ENCODE measurements at places on chromosomes 4 and X.

DNA sequence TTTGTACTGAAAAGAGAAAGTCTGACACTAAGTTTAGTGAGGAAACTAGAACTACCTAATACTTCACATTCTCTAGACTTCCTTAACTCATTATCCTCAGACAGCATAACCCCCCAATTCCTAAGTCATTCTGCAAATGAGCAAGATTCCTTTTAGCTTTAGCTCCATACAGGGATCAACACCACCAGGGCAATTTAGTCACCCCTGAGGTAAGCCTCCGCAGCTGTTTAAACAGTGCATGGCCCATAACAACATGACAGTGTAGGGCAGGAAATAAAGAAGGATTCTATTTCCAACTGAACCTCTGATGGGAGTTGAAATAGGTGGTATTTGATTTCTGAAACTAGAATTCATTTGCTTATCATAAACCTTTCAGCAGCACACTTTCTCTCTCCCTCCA is 112.8 kb upstream of the DKK2 start:
- H3K27me3 ChIP-seq = no peaks in the 10 kb centered on the region
- no peak overlapping the region for H3K27ac ChIP-seq
- no peaks in the 10 kb centered on the region for H3K36me3 ChIP-seq
- H3K4me3 ChIP-seq = no peak overlapping the region
- no peak for DNase-seq

DNA sequence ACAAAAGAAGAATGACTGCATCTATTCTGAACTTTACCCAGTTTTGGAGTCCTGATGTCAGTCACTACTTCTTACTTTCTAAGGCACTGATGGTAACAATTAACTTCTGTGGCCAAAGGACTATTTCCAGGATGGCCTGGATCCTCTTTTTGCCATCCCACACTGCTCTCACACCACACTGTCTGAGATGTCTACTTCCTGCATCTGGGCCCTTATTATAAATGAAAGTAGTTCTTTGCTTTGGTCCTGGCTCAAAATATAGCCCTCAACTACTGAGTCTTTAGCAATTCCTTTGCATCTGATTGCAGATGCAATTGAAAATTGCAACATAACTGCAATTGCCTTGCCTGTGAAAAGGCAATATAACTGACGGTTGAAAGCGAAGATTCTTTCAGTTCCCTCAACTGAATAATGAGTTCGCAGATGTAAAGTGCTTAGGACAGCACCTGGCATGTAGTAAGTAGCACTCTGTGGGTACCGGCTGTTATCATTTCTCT is 44.2 kb downstream of the COQ2 start:
- H3K4me3 ChIP-seq = no peak overlapping the region
- H3K4me1 ChIP-seq = no peaks in the 10 kb centered on the region
- H3K27me3 ChIP-seq = no peaks in the 10 kb centered on the region

- H3K27me3 ChIP-seq = no peaks in the 10 kb centered on the region
- H3K4me1 ChIP-seq = peaks cover 5% of the 10 kb centered on the region
- DNase-seq = no peak
- H3K4me3 ChIP-seq = no peak overlapping the region
- H3K36me3 ChIP-seq = no peaks in the 10 kb centered on the region
These were observed 92.6 kb downstream of the LNX1 start for GRCh38 chr4:53498706-53499105.

DNA sequence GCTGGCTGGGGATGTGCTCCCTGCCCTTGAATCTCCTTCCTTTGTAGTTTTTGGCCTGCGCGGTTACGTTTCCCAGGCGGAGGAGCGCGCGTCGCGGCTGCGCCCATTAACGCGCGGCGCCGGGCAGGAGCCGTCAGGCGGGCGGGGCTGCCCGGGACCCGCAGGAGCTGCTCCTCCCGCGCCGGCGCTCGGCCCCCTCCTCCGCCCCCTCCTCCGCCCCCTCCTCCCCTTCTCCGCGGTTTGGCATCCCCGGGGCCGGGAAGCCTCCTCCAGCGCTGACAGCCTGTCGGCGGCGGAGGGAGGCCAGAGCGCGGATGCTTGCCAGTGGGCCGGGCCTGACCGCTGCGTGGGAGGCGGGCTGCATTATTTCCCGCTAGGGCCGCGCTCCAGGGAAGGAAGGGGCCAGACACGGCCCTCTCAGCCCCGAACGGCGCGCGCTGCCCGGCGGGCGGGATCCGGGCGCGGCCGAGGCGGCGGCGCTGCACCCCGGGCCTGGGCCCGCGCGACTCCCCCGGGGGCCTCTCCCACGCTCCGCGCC is at the start of gene DCLK2:
Gene DCLK2 (plus strand): TSS at position 405 of the 538 bp plus-strand sequence. CDS start 583 bp downstream, outside the sequence.
- H3K27ac ChIP-seq = peak within 1 kb of the TSS; percentile 83
- H3K36me3 ChIP-seq = no peaks in the 10 kb centered on the region
- DNase-seq = peak; percentile 65

GRCh38 chrX:132023896-132024386 is 839 bp downstream of the STK26 start:
- H3K4me3 ChIP-seq = peak overlapping the region; percentile 83
- peak overlapping the region; percentile 75 for H3K27ac ChIP-seq
- no peaks in the 10 kb centered on the region for H3K36me3 ChIP-seq
- DNase-seq = no peak

- H3K36me3 ChIP-seq = no peaks in the 10 kb centered on the region
- peaks cover 7% of the 10 kb centered on the region for H3K4me1 ChIP-seq
These were observed 259.4 kb upstream of the JADE1 start for GRCh38 chr4:128550060-128550459.

- no peaks in the 10 kb centered on the region for H3K36me3 ChIP-seq
- H3K27ac ChIP-seq = no peak overlapping the region
- DNase-seq = no peak
These were observed 27.5 kb downstream of the LNX1 start for GRCh38 chr4:53563824-53564223.

DNA sequence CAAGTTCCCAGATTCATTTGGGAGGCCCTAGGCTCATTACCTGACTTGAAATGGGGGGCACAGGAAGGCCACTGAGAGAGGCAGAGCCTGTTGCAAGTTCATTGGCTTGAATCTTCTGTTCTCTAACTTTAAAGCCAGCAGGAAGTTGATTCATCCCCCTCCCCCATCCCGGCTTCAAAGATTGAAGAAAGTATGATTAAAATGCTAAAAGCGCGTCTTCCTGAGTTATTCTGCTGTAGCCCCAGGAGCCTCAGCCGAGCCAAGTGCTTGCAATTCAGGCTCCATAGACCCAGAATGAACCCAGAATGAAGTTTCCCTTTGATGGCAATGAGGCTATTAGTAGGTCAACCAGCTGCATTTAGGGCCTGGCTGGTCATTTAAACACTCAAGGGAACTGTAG is 14.7 kb downstream of the CHST7 start:
- H3K36me3 ChIP-seq = no peaks in the 10 kb centered on the region
- peak; percentile 63 for DNase-seq
- no peaks in the 10 kb centered on the region for H3K27me3 ChIP-seq
- H3K27ac ChIP-seq = peak overlapping the region; percentile 57
- no peak overlapping the region for H3K4me3 ChIP-seq

- DNase-seq = no peak
- no peaks in the 10 kb centered on the region for H3K36me3 ChIP-seq
- no peaks in the 10 kb centered on the region for H3K27me3 ChIP-seq
- H3K4me1 ChIP-seq = peaks cover 9% of the 10 kb centered on the region
These were observed 565.7 kb upstream of the FAT1 start for GRCh38 chr4:187289371-187289770.

DNA sequence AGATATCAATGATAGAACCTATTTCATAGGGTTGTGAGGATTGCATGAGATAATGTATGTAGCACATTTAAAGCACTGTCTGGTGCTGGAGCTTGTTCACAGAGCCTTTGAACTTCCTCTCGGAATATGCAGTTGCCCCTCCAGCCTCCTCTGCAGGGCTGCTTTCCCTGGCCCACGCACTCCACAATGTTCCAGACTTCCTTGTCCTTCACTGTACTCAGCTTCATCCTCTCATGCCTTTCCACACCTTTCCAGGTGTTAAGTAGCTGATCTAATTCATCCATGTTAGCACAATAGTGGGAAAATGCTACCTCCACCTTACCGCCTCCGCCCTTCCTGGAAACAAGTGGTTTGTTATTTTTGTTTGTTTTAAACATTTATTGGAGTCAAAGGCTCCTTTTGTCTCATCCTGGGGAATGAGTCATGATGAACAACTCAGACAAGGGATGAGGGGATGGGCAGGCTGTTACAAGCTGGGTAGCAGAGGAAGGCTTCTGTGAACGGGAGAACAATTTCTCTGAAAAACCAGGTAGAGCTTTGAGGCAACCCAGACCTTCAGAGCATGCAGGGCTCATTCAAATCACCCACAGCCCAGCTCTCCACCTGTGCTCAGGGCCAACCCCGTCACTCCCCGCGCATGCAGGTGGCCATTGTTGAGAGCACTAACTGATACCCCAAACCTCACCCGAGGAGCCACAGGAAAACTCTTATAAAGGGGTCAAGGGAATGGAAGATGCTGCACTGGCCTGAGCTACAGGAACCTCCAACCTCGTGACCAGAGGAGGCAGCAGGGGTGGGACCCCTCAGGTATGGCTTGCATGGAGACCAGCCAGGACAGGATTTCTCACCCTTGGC is 84.9 kb upstream of the TBL1X start:
- no peak overlapping the region for H3K4me3 ChIP-seq
- H3K4me1 ChIP-seq = no peaks in the 10 kb centered on the region
- H3K27me3 ChIP-seq = no peaks in the 10 kb centered on the region
- H3K36me3 ChIP-seq = no peaks in the 10 kb centered on the region

DNA sequence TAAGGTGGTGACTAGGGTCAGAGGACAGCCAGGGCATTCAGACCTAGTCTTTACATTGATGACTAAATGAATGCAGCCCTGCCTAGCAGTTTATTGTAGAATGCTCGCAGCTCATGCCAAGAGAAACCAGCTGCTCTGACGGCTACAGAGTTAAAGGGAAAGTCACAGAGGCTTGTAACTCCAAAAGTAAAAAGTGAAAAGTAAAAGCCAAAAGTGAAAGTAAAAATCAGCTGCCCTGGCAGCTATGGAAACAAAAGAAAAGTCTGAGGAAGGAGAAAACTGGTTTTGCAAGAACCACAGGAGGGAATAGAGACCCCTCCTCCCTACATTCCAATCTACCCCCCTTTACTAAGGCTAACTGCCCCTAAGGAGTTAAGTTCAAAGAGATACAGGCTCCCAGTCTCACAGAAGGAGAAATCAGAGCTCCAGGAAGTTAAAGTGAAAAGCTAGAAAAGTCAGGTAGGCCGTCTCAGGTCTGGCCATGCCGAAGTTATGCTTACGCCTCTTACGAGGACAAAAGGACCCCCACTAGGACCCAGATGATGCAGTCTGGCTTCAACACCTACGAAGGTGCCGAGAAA is 6.0 kb downstream of the GAGE10 start:
- no peaks in the 10 kb centered on the region for H3K27me3 ChIP-seq
- DNase-seq = no peak
- H3K36me3 ChIP-seq = no peaks in the 10 kb centered on the region
- H3K4me3 ChIP-seq = peak overlapping the region; percentile 46
- peak overlapping the region; percentile 83 for H3K27ac ChIP-seq

GRCh38 chr4:114658179-114658578 is 59.6 kb downstream of the UGT8 start:
- H3K4me3 ChIP-seq = no peak overlapping the region
- no peak overlapping the region for H3K27ac ChIP-seq
- H3K4me1 ChIP-seq = no peaks in the 10 kb centered on the region
- DNase-seq = no peak

- DNase-seq = no peak
- no peaks in the 10 kb centered on the region for H3K27me3 ChIP-seq
- no peaks in the 10 kb centered on the region for H3K36me3 ChIP-seq
- no peak overlapping the region for H3K4me3 ChIP-seq
These were observed 640.6 kb downstream of the SPRY1 start for GRCh38 chr4:124037236-124037635.

- no peak for DNase-seq
- H3K4me3 ChIP-seq = no peak overlapping the region
- H3K27me3 ChIP-seq = no peaks in the 10 kb centered on the region
- H3K4me1 ChIP-seq = no peaks in the 10 kb centered on the region
- no peak overlapping the region for H3K27ac ChIP-seq
- H3K36me3 ChIP-seq = no peaks in the 10 kb centered on the region
These were observed 142.9 kb downstream of the DCHS2 start for GRCh38 chr4:154348657-154349056.

DNA sequence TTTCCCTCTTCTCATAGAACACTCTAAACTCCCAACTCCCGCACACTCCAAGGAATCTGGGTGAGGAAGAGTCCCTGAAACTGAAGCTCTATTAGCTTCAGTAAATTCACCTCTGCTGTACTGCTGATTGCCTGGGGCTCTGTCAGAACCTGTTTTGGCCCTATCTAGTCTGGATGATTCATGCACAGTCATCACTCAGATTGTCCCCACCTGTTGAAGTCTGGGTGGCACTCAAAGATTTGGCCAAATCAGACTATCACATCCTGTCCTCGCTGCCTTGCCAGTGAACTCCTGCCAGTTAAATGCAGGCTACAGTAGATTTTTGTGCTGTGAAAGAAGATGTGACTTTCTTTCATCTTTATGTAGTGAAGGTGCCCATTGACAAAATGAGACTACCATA is 63.5 kb upstream of the EMCN start:
- no peaks in the 10 kb centered on the region for H3K27me3 ChIP-seq
- H3K27ac ChIP-seq = no peak overlapping the region
- H3K4me1 ChIP-seq = no peaks in the 10 kb centered on the region
- no peak overlapping the region for H3K4me3 ChIP-seq
